CD4-positive, alpha-beta T cell treated with Interleukin-12 subunit alpha and Interleukin-12 subunit beta, for 1 hour (primary cell): ENCODE measurements at places on chromosomes 1 and 21.

GRCh38 chr1:119097380-119097779 is 43.1 kb downstream of the WARS2 start:
- no peak for DNase-seq

DNA sequence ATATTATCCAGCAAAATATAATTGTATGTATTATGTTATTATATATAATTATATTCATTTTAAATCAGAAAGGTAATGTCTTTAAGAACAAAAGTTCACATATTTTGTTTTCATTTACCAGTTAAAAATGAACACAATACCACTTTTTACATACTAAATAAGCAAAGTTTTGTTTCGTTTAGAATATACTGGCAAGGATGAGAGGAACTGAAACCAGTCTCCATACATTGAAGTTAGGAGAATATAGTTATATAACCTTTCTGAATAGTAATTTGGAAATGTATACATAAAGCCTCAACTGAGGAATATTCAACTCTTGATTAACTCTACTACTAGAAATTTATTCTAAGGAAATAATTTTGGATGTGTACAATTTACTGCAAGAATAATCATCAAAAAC is 110.5 kb downstream of the ZNF644 start:
- no peak for DNase-seq

DNA sequence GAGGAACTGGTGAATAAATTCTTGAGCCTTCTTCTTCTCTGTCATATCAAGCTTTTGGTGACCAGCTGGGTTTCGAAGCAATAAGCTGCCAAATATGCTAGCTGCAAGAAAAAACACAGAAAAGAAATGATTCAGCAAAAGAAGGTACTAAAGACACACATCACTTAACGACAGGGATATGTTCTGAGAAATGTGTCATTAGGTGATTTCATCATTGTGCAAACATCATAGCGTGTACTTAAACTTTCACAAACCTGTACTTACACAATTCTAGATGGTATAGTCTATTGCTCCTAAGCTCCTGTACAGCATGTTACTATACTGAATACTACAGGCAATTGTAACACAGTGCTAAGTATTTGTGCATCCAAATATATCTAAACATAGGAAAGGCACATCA is 2.9 kb upstream of the MTF1 start:
- DNase-seq, result no peak

DNA sequence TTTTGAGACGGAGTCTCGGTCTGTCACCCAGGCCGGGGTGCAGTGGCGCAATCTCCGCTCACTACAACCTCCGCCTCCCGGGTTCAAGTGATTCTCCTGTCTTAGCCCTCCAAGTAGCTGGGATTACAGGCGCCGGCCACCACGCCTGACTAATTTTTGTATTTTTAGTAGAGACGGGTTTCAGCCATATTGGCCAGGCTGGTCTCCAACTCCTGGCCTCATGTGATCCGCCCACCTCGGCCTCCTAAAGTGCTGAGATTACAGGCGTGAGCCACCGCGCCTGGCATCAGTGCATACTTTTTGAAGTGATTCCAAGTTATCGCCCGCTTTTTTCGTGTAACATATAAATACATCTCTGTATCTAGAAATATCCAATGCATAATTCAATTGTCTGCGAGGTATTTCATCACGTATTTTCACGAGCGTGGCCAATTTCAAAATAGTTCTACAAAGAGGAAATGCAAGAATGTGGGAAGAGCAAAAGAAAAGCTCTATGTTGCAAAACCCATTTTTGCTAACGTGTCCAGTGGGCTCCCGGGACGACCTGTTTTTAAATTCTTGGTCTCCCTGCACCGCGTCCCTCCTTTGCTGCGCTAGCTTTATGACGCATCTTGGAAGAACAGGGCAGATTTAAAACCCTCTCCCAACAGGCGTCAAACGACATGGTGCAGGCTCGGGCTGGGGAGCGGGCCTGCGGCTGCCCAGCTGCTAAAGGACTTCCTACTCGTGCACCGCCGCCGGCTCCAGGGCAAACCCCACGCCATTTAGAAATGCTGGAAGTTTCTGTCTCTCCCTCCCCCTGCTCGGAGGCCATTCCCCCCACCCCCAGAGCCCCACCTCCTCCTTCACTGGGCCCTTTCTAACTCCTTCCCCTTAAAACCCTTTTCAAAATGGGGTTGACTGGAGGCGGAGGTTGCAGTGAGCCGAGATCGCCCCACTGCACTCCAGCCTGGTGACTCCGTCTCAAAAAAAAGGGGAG is 923 bp upstream of the IFNGR2 start:
- DNase-seq, result peak; percentile 29

- DNase-seq, result no peak
Measured at GRCh38 chr1:74713849-74714248, 19.0 kb downstream of the CRYZ start.

DNA sequence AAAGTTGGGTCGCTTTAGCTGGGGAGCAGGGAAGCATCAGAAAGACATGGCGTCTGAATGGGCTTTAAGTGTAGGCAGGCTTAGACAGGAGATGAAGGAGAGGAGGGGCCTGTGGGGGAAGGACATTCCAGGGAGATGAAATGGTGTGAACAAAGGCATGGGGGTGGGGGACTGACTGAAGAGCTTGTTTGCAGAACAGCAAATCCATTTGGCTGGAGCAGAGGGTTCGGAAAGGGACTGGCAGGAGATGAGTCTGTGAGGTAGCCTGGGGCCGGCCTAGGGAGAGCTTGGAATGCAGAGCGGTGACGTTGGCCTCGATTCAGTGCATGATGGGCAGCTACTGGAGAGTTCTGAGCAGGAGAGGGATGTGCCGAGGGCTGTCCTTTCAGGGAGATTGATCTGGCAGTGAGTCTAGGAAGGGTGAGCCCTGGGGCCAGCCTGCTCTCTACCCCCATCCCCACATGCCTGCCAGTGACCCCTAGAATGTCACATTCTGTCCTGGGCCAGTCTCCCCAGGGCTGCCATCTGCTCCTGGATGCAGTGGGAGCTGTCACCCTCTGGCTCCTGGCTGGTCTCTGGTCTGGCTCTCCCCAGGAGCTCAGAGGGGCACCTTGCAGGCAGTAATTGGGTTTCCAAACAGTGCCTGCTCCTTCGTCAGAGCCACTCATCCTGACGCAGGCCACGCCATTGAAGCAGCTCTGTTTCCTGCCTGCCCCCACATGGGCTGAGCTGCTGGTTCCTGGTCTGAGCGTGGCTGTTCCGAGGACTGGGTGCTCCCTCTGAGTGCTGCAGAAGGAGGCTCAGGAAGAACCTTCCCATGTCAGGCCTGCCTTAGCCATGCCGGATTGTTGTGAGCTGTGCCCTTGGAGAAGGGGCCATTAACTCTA is 22.3 kb upstream of the TMEM222 start:
- no peak for DNase-seq

DNA sequence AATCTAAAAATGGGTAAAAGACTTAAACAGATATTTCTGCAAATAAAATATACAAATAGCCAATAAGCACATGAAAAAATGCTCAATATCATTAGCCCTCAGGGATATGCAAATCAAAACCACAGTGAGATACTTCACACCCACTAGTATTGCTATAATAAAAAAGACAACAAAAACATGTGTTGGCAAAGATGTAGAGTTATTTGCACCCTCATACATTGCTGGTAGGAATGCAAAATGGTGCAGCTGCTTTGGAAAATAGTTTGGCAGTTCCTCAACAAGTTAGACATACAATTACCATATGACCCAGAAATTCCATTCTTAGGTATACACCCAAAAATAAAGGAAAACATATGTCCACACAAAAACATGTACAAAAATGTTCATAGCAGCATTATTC is 30.2 kb downstream of the ZZZ3 start:
- DNase-seq, result no peak
